ENCODE measurements at places on chromosomes 16 and 17.

DNA sequence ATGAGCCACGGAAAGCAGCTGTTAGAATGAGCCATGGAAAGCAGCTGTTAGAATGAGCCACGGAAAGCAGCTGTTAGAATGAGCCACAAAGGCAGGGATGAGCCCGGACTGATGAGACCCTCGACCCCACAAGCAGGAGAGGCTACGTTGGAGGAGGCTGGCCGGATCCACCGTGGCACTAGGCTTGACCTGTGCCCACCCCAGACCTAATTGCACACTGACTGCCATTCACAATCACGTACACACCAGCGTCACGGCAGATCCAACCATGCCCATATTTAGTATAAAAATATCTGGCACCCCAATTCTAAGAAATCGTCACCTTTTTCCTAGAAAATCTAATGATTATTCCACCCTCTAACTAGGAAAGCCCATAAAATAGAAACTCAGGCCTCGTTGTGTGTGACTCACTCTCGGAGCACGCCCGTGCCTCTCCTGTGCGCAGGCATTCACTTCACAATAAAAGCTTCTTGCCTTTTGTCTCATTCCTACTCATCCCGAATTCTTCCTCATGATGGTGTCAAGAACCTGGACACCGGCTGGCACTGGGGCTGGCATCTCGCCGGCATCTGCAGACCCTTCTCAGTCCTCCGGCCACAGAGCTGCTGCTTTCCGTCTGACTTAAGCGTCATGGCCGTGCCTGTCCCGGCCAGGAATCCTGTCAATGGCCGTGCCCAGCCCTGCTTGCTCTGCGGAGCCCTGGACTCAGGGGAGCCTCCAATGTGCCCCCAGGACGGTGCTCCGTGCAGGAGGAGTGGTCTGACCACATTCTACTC, 5.5 kb upstream of the SECTM1 start:
- DNase-seq, result no peak

DNA sequence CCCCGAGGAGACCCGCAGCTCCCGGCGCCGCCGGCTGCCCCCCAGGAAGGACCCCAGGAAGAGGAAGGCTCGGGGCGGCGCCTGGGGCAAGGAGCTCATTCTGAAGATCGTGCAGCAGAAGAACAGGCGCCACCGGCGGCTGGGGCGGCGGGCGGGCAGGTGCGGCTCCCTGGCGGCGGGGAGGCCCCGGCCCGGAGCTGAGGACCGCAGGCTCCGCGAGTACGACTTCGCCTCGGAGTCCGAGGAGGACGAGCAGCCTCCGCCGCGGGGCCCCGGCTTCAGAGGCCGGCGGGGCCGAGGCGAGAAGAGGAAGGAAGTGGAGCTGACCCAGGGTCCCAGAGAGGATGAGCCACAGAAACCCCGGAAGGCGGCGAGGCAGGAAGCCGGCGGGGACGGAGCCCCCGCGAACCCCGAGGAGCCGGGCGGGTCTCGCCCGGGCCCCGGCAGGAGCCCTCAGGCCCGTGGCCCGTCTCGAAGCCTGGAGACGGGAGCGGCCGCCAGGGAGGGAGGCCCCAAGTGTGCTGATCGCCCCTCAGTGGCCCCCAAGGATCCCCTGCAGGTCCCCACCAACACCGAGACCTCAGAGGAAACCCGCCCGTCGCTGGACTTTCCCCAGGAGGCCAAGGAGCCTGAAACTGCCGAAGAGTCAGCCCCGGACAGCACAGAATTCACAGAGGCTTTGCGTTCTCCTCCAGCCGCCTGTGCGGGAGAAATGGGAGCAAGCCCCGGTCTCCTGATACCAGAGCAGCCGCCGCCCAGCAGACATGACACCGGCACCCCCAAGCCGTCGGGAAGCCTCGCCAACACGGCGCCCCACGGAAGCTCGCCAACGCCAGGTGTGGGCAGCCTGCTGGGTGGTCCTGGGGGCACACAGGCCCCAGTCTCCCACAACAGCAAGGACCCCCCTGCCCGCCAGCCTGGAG, 22.3 kb upstream of the ZFPM1 start:
- DNase-seq, result peak; percentile 59

- peak; percentile 37 for DNase-seq
Measured at GRCh38 chr16:4404247-4404966, 12.0 kb downstream of the CORO7 start.

- no peak for DNase-seq
Measured at GRCh38 chr17:65261152-65261551, 124.0 kb downstream of the RGS9 start.

GRCh38 chr16:74261068-74261467, 35.5 kb upstream of the PSMD7 start:
- no peak for DNase-seq

DNA sequence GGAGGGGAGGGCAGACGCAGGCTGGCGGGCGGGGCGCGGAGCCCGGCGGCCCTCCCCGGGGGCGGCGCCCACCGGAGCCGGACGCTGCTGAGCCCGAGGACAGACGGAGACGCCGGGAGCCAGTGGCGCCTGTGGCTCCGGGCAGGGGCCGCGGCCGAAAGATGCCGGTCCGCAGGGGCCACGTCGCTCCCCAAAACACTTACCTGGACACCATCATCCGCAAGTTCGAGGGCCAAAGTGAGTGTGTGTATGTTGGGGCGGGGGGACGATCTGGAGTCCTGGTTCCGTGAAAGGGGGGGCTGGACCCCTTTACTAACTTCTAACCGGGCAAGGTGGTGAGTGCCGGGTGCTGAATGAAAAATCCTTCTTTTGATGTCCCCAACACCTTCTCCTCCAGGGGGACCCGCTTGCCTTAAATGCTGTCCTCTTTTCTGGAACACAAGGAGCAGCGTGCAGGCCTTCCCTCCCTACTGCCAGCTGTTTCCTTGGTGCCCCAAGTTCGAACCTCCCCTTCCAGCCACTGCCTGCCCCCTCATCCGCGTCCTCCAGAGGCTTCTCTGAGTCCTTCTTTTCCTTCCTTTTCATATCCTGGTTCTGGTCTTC, at the start of gene KCNH6:
TSS of gene KCNH6 (plus strand) at position 106 of the 603 bp plus-strand sequence. CDS start at position 162, 56 bp downstream.
- no peak for DNase-seq

- DNase-seq, result no peak
Measured at GRCh38 chr17:60926466-60927183, 249.0 kb downstream of the BCAS3 start.

DNA sequence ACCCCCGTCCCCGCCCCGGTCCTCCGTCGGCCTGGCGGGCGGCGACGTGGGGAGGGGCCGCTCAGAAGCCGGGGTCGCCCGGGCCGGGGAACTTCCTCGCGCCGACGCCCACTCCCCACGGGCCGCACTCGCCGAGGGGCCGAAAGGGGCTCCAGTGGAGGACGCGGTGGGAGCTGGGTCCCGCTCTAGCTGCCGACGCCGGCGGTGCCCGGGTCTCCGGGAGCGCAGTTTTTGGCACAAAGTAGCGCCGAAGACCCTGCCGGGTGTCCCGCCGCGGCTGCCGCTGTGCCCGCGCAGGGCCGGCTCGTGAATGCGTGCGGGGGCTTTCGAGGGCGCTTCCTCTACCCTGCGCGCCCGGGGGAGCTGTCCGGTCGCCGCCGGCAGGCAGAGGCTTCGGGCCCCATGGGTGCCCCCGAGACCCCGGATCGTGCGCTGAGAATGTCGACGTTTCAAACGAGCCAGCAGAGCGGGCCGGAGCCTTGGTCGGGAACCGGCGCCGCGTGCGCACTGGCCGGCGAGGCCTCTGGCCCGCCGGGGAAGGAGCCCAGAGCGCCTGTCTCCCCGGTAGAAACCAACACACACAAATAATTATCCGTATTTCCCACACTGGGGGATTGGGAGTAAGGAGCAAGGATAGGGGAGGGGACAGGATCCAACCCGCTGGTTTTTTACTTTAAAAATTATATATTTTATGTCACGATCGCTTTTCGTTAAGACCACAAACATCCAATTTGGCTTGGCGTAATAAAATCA, 46.6 kb upstream of the SLC38A10 start:
- no peak for DNase-seq

- DNase-seq, result no peak
Measured at GRCh38 chr17:39194089-39194984, 3.1 kb downstream of the CACNB1 start.
